ENCODE measurements at places on chromosomes 2 and 18. TPM values are rescaled to one million over a fixed set of nuclear protein-coding genes. Genes with fewer than 3 reads are reported as not detected.

The AP1S3 gene
- 1.6 TPM for total RNA-seq

The GAREM1 gene
- 0.10 TPM for total RNA-seq

DNA sequence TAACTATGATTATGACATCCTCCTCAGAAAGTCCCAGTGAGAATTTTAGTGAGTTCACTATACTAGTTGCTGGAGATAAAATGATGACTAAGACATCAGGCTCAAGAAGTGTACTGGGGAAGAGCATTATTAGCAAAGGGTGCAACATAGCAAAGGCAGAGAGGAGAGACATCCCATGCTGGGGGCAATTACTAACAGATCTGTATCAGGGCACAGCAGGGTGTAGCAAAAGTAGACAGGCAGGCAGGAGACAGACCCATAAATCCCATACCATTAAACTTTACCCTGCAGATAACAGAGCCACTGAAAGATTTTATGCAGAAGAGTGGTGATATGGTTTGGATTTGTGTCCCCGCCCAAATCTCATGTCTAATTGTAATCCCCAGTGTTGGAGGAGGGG is 161.7 kb downstream of the SP3 start:
- DNase-seq, result no peak
- H3K27ac ChIP-seq, result no peak overlapping the region
- peaks cover 19% of the 10 kb centered on the region for H3K27me3 ChIP-seq
- H3K4me3 ChIP-seq, result no peak overlapping the region
- H3K36me3 ChIP-seq, result peaks cover 2% of the 10 kb centered on the region

DNA sequence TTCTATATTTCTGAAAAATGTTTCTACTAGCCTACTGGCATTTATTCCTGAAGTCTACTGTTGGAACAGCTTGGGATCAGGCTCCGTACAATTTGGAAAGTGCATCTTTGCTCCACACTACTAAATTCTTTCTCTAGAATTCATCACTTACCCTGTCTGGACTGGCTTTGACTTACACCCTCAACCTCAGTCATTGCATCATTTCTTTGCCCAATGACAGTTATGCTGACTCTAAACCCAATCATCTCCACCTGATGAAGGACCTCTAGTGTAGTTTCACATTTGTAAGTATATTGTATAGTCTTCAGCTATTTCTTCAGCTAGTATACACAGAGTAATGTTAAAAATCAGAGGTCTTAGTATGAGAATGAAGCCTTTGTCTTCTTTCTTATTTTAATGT is 359.6 kb upstream of the MC4R start:
- H3K27me3 ChIP-seq, result no peaks in the 10 kb centered on the region
- DNase-seq, result no peak
- H3K4me3 ChIP-seq, result no peak overlapping the region
- no peak overlapping the region for H3K27ac ChIP-seq
- no peaks in the 10 kb centered on the region for H3K36me3 ChIP-seq
- H3K4me1 ChIP-seq, result no peaks in the 10 kb centered on the region

Data from T-helper 17 cell (primary cell).